ENCODE measurements at places on chromosomes 5 and 9. TPM values are rescaled to one million over a fixed set of nuclear protein-coding genes. Genes with fewer than 3 reads are reported as not detected.

The OTULINL gene
- total RNA-seq: 0.14 TPM

GRCh38 chr5:126054577-126055347 lies 368.4 kb upstream of the GRAMD2B start:
- DNase-seq: no peak

The CDKN2A gene
- 2.0 TPM for total RNA-seq

The AQP7 gene
- not detected for total RNA-seq

GRCh38 chr9:19229595-19230354 lies 718 bp upstream of the DENND4C start:
- DNase-seq: no peak

The PDLIM4 gene
- total RNA-seq: 77.6 TPM

The GDF9 gene
- not detected for total RNA-seq

- DNase-seq: no peak
Measured at GRCh38 chr9:133518706-133519449, 5.9 kb downstream of the MYMK start.

GRCh38 chr9:18688581-18689565 lies 214.9 kb downstream of the ADAMTSL1 start:
- no peak for DNase-seq

GRCh38 chr9:134139081-134139480 lies 3.2 kb downstream of the WDR5 start:
- no peak for DNase-seq

DNA sequence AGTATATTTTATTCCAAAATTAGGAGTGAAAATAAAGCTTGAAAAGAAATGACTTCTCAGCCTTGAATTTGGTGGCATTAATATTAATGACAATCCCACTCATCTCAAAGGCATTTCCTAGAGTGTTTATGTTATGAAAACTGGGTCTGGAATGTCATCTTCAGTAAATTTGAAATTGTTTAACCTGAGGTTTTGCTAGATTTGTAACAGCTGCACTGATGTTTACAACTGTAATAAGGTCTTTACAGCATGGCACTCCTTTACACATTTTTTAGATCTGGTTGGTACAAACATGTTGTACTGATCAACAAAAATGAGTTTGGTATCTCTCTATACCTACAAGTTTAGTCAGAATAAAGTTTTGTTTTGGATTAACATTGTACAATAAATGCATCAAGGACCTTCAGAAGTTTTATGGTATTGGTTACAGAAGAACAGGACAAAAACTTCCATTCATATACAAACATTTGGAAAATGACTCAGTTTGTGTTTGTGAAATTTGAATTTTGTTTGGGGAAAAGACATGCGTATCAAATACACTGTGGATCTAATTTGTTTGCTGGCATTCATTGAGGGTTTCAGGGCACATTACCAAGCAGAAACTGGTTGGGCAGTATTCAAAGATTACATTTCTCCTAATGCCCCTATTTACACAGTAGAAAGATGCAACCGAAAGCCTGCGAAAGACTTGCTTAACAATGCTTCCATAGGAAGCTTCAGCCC lies 11.6 kb downstream of the FANCC start:
- no peak for DNase-seq

DNA sequence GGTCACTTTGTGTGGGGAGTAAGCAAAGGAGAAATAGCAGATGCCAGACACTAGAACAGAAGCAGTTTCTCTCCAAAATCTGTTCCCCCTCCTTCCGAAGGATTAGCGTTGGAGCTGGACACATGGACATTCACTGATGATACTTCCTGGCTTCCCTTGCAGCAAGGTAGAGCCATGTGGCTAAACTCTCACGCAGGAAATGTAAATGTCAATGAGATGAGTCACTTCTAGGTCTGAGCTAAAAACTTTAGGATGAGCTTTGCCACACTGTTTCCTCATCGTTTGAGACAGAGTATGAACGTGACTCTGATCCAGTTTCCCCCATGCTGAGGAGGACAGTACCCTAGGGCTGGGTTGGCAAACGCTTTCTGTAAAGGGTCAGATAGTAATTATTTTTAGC lies 5.1 kb downstream of the BHMT2 start:
- no peak for DNase-seq

DNA sequence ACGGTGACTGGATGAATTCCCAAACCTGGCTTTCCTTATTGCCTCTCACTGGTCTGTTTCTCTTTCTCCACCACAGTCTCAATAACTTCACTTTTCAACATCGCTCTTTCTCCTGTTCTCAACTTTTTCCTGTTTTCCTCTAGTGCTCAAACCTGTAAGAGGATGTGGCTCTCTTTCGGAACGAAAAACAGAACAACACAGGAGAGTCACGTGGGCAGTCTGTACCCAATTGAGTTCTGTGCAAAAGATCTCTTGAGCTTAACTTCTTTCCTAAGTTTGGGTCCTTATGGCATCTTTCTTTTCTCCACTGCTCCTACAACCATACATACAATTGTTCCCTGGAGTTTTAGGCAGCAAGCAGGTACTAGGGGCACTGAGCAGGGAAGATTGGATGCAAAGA lies 8.9 kb downstream of the HAVCR1 start:
- no peak for DNase-seq

The ZNF354C gene
- 7.1 TPM for total RNA-seq
